ENCODE measurements at places on chromosomes 3 and 15.
A peak's percentile ranks its signal among the peaks of the same experiment; 100 is the strongest.

- no peak for DNase-seq
Observed at GRCh38 chr3:163327086-163327485, 1751.2 kb downstream of the SI start.

DNA sequence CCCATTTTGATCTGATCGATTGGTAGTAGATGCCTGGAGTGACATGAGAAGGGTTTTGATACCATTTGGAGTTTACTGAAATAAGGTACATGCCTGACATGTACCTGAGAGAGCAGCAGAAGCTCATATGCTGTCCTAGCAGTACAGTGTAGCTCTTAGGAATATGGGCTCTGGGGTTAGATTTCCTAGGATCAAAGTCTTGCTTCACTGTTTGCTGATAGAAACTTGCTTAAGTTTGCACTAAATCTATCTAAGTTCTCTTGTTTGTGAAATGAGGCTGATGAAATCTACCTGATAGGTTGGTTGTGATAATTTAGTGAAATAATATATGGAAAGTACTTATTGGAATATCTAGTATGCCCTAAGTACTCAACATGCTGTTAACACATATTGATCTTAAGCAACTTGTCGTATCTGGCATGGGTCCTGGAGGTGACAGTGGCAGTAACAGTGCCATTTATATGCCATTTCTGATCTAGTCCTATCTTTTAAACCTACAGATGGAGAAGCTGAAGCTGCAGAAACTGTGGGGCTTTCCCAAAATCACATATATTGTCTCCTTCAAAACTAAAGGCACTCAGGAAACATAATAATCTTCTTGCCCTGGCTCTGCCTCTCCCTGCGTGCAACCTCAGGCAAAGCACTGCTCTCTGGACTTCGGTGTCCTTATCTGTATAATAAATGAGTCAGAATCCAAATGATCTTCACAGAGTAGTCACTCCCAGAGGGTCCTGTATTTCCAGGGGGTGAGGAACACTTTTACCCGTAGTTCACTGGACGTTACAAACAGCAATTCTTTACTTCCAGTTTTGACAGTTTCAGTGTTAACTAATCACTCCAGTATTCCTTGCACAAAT, 223.6 kb upstream of the SETMAR start:
- DNase-seq: no peak

GRCh38 chr15:90221246-90221900, 12.4 kb downstream of the CIB1 start:
- DNase-seq: peak; percentile 64

DNA sequence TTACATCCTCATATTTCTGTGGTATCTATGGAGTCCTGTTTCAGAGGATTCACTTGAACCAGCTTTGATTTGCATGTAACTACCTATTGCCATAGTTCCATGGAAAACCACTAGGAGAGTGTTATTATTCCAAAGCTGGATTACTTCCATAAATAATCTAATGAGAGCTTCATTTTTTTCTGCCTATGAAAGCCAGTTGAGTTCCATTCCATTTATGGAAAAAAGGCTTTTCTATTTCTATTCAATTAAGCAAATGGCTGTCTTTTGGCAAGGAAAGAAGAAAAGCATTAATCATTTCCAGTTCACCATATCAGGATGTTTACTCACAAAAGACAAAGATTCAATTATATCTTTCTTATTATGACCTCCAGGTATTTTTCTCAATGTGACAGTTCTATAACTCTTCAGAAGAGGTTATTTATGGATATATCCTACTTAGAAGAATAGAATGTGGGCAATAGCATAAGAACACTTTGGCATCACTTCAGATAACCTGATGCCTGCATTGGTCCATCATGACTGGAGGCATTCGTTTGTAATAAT, 259.9 kb upstream of the ZPLD1 start:
- no peak for DNase-seq

DNA sequence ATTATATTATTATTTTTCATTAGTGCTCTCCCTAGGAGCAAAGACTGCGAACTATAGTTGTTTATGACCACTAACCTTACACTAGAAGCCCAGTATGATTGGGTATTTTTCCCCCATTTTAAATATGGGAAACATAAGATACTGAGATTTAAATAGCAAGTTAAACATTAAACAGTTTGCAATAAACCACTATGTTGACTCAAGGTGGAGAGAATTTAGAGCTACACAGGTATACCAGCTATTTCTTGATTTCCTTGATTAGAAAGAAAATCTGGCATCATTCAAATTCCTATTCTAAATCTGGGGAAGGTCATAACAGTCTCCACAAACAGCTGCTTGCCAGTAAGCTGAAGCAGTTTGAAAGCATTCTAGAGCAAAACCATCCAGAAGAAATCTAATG, 863.8 kb upstream of the CFAP20DC start:
- DNase-seq: no peak

GRCh38 chr15:95626501-95627361, 703.8 kb upstream of the NR2F2 start:
- DNase-seq: no peak
